Aorta (tissue), 5 donors: ENCODE measurements at places on chromosomes 3 and 15.

DNA sequence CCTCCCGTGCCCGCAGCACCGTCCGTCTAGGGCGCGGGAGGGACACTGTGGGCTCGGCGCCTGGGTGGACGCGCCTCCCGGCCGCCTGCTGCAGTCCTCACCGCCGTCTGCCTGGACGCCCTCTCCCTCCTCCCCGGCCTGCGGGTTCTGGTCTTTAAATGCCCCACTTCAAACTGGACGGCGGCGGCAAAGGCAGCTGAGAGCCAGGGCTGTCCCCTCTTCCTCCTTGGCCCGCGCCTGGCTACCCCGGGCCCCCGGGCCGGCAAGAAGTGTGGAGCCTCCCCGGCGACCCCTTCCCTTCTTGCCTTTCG is 426 bp downstream of the CBLB start:
- peak; percentile 75 for DNase-seq

DNA sequence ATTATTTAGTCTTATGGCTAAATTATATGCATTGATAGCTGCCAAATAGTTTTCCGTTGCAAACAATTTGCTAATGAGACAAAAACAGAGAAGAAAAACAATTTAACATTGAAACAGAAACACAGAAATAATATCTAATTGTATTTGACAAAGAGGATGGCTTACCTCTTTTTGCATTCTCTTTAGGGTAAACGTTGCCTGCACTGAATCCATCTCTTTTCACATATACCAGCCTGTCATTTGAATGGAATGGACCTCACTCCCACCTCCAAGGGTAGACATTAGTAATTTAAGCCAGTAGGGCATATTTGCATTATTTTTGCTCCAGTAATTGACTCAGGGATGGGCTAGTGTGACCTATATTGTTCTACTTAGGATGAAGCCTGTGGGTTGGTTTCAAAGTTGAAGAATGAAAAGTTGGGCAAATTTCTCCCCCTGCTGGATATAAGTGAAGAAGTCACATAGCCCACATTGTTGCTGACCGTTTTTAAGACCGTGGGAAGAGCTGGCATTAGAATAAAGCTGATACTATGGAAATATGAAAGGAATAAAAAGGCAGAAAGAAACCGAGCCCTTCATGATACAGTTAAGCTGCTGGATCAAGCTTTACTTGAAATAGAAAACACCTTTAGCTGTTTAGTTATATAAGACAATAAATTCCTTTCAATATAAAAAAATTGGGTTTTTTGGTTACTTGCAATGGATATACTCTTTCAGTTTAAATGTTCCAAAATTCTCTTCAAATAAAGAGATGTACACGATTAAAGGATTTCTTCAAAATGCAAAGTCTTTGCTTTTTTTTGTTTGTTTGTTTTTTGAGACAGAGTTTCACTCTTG is 26.9 kb downstream of the PIERCE2 start:
- DNase-seq: no peak

GRCh38 chr3:106398891-106399600 is 530.2 kb upstream of the CBLB start:
- no peak for DNase-seq

DNA sequence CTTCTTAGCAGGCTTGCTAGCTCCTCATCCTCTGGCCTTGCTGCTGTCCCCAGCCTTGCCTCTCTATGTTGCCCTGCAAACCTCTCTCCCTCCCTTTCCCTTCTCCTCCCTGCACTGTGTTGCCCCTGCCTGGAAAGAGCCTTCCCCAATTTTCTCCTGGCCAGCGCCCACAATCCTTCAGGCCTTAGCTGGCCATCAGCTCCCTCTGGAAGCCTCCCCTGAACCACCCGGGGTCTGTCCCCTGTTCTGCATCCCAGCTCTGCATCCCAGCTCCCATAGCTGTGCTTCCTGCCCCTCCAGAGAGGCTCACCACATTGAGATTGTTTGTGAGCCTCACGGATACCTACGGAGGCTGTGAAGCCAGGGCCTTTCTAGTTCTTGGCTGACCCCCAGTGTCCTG is 23.7 kb downstream of the FAM3D start:
- no peak for DNase-seq

DNA sequence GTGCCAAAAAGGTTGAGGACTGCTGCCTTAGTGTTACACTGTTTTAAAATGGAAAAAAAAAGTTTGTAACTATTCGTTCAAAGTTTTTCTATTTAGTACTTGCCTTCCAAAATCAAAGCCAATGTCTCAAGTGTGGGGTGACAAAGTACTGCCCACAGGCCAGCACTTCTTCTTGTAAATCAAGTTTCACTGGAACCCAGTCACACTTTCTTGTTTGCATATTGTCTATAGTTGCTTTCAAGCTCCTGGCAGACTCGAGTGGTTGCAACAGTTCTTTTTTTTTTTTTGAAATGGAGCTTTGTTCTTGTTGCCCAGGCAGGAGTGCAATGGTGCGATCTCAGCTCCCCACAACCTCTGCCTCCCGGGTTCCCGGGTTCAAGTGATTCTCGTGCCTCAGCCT is 75.3 kb upstream of the RPL35A start:
- no peak for DNase-seq

GRCh38 chr3:153328690-153329089 is 166.7 kb downstream of the RAP2B start:
- no peak for DNase-seq

- no peak for DNase-seq
Measured at GRCh38 chr3:153621953-153622352, 459.9 kb downstream of the RAP2B start.

DNA sequence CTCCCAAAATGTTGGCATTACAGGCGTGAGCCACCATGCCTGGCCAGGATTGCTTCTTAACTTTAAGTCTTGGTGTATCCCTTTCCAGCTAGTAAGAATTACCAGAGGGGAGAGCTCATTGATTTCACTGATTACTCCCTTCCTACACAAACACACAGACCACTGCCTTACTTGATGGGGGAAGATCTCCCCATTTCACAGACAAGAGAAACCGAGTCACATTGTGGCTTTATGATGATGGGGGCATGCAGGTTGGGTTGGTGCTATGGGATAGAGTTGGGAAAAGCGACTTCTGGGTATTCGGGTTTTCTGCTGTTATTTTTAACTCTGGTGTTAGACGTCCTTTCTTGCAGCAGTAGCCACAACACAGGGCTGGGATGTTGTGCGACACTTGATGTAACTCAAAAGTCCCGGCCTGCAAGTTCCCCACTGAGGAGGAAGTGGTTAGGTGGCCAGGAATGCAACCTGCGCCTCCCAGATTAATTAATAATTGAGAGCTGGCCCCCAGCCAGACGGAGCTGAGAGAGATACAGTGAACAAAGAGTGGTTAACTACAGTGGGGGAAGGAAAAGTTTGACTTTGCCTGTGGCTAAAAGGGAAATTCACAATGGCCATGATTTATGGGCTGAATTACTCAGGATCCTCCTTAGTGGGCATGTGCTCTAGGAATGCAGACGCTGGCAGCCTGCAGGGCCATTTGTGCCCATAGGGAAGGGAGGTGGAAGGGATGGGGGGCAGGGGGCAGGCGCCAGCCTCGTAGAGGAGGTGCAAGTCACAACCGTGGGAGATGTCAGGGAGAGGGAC is 63.6 kb downstream of the SMAD6 start:
- peak; percentile 85 for DNase-seq

DNA sequence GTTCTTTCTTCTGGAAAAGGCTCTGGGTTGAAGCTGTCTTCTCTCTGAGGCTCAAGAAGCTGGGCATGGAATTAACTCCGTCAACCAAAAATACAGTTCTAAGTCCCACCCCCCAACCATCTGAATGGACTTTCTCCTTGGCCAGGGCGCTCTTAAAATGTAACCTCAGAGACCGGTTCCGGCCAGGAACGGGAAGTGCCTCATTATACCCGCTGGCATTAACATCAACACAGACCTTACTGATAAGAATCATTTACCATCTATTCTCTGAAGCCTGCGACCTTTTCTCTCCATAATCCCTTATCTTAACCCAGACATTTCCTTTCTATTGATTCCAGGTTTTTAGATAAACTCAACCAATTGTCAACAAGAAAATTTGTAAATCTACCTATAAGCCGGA is 64.7 kb downstream of the ATP1B3 start:
- DNase-seq: no peak

DNA sequence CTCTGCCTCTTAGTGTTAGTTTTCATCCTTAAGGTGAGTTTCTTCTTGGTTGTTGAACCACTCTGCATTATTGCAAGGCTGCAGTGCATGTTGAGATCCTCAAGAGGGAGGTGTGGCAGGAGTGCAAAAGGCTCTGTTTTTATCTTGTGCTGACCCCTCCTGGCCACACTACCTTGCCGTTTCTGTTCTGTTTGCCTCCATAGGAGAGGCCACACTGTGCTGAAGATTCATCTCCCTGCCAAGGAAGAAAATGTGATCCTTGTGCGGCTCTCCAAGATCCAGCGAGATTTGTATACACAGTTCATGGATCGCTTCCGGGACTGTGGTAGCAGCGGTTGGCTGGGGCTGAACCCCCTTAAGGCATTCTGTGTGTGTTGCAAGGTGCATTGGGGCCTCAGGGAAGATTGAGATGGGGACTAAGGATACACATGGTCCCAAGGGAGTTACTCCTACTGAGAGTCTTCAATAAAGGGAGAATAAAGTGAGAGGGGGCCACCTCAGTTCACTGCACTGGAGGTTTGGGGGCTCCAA is 33.0 kb upstream of the TEX264 start:
- DNase-seq: no peak

- no peak for DNase-seq
Measured at GRCh38 chr3:149115114-149115513, 14.3 kb upstream of the HPS3 start.

- DNase-seq: no peak
Measured at GRCh38 chr3:29557186-29557585, 276.3 kb downstream of the RBMS3 start.

- peak; percentile 55 for DNase-seq
Measured at GRCh38 chr3:123290962-123291361, 89.2 kb downstream of the SEC22A start.

- DNase-seq: no peak
Measured at GRCh38 chr15:73851689-73852088, 21.7 kb upstream of the TBC1D21 start.

GRCh38 chr3:48532271-48532976 is 24.2 kb downstream of the PFKFB4 start:
- no peak for DNase-seq

- DNase-seq: no peak
Measured at GRCh38 chr3:25697553-25697952, 32.8 kb upstream of the TOP2B start.

GRCh38 chr3:99637368-99638111 is 854 bp upstream of the COL8A1 start:
- DNase-seq: no peak

GRCh38 chr3:183226333-183226890 is 26.6 kb upstream of the B3GNT5 start:
- DNase-seq: no peak

DNA sequence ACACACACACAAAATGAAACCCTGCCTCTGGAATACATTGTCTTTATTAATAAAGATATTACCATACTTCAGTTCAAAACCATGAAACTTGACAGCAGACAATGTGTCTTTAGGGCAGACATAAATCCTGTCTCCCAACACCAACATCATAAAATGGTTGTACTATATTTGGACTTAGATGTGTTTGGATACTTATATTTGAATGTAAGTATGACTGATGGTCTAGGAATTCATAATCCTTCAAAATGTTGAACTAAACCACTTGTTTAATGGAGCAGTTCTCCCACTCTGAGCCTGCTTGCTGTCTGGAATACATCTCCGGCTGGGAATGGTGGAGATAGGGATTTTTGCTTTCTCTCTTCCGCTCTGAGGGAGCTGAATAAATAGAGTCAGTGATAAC is 10.6 kb downstream of the FBN1 start:
- DNase-seq: no peak

DNA sequence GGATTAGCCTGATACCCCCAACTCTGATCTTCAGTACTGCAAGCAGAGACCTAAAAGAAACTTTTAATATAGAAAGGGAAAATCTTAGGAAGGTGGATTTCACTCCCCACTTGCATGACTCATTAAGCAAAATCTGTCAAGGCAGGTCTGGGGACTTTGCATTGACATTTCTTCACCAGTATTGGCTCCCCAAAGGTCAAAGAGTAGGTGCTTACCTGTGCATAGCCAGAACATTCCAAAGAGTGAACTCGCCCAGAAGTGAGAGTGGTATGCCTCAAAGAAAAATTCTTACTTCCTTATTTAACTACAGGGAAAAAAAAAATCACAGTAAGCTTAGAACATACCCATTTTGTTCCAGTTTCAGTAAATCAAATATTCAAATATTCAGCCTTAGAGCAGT is 140.9 kb upstream of the TP63 start:
- DNase-seq: no peak

DNA sequence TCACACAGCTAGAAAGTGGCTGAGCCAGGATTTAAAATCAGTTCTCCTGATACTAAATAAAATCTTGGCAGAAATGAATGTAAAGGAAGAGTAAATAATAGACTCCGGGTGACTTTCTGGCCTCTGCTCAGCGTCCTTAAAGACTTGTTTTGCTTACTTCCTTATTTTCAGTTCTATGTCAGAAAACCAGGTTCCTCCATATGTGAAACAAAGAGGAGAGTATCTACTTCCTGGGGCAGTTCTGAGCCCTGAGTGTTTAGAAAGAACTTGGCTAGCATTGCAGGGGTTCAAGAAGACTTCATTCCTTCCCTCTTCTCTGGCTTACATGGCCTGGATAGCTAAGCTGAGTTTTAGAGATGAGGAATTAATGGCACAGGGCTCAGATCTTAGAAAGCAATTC is 222.8 kb upstream of the TLE3 start:
- DNase-seq: no peak

DNA sequence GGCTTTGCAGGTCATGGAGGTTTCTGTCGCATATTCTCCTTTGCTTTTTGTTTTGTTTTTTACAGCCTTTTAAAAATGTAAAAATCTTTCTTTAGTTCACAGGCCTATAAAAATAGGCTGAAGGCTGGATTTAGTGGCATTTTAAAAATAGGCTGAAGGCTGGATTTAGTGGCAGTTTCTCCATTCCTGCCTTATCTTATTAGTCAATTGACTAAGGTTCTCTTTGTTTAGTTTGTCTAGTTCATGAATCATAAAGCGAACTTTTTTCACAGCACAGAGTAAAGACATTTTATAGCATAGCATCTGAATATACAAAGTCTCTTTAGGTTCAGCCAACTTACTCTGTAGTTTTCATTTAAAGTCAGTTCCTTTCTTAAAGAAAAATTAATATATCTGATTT is 31.4 kb downstream of the AP4E1 start:
- no peak for DNase-seq

GRCh38 chr3:170809975-170810357 is 60.0 kb downstream of the RPL22L1 start:
- DNase-seq: no peak

- DNase-seq: no peak
Measured at GRCh38 chr15:62099094-62099601, 32.4 kb downstream of the C2CD4A start.
